ENCODE measurements at places on chromosomes 3 and 15.

DNA sequence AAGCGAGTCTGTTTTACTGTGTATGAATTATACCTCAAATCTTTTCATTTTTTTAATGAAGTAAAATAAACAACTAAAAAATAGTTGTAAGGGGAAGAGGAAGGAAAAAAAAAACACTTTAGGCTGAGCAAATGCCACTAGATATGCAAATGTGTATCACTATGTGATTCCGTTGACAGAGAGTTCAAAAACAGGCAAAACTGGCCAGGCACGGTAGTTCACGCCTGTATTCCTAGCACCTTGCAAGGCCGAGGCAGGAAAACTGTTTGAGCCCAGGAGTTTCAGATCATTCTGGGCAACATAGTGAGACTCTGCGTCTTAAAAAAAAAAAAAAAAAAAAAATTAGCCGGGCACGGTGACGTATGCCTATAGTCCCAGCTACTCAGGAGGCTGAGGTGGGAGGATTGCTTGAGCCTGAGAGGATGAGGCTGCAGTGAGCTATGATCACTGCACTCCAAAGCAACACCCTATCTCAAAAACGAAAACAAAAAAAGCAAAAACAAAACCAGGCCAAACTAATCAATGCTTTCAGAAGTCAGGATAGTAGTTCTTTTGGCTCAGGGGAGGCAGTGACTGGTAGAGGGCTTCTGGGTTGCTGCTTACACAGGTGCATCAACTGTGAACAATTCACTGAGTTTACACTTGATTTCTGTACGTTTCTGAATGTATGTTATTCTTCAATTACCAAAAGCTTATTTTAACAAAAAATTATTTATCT lies 7.4 kb downstream of the PRC1 start:
- no peak for DNase-seq

- DNase-seq = no peak
Measured at GRCh38 chr3:116707531-116707930, 2.0 kb upstream of the TUSC7 start.

DNA sequence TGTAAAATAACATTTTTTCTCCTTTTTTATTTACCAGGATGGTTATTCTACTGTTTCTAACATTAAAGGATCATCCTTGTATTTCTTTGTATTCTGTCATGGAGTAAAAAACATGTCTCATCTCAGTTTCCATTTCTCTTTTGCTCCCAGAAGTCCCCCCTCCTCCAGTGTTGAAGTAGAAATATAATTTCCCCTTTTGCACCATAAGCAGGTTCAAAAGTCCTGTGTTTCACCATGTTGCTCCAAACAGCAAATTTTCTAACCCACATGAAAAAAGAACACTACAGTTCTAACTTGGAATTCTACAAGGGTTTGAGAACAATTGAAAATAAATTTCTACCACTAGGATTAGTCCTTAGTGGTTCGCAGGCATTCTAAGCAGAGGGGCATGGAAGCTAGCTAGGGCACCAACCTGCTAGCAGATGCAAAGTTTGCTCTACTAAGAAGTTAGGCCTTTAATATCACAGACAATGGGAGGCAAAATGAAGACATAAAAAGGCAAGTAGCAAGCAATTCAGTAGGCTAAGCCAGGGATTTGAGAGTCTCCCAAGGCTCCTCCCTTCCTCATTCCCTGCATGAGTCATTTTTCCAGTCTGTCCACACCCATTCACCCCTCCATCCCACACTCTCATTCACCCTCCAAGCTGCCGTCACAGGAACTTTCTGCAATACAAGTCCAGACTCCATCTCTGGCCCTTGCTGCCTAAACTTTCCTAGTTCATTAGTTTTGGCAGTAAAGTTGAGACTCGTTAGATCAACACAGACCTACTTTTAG lies 2.3 kb upstream of the MBNL1 start:
- no peak for DNase-seq

DNA sequence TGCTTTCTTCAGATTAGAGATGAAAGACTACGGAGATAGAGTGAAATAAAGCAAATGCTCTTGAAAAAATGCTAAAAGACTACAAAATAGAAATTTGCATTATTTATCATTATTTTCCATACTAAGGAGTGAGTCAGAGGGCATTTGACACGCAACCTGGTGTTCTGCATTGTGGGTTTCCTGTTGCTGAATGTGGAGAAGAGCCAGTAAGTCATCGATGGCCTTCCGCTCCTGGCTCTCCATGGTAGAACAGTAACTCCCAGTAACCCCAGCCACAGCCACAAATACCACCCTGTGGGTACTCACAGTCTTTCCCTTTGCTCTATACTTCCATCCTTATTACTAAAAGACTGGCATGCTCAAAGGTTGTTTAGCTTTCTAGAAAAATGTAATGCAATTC lies 61.5 kb downstream of the CGGBP1 start:
- no peak for DNase-seq

- peak; percentile 47 for DNase-seq
Measured at GRCh38 chr3:138371070-138371965, 22.9 kb downstream of the MRAS start.

DNA sequence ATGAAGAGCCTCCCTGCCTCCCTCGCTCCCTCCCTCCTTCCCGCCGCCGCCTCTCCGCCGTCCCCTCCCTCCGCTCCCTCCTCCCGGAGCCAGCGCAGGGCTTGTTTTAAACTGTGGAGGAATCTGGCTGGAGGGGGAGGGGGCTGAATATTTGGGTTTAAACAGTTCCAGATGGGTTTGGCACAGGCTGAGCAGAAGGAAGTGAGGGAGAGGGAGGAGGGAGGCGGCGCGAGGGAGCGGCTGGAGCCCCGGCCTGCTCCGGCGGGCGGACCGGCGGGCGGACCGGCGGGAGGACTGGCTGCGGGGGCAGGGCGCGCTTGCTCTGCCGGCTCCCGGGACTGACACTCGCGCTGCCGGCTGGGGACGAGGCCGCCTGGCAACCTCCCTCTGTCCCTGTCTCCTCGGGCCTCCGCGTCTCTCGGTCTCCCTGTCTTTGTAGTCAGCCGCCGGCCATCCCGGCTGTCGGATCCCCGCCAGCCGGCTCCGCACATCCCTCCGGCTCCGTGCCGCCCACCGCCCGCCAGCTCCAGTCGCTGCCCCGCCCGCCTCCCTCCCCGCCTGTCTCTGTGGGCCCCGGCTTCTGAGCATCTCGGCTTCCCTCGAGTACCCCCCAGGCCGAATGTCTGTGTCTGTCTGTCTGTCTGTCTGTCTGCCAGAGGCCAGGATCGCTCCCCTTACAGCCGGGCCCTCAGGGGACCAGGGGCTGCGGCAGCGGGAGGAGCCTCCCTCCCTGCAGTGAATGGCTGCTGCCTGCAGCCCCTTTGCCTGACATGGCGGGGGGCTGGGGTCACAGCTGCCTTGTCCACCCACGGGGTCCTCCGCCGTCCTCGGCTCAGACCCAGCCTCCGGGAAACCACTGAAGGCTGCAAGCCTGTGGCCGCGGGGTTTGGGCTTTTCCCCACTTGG lies 7.6 kb downstream of the EPHB3 start:
- DNase-seq = no peak

GRCh38 chr3:194801461-194802432 lies 116.1 kb downstream of the FAM43A start:
- DNase-seq = no peak

DNA sequence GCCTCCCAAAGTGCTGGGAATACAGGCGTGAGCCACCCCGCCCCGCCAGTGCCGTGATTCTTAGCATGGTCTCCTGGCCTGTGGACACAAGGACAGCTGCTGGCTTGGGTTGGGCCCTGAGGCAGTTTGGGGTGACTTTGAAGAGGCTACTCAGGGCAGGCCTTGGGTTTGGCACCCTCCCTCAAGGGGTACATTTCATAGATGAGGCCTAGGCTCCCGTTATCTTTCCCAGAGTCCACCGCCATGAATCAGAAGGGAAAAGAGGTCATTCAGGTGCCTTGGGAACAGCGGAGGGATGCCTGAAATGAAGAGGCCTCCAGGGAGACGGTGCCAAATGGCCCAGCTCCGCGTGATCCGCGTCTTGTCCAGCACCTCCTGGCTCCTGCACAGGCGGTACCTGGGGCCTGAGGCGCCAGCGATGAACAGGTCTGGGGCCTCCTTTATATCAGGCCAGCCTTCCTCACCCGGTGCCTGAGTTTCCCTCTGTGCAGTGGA lies 9.3 kb downstream of the GNAI2 start:
- no peak for DNase-seq

DNA sequence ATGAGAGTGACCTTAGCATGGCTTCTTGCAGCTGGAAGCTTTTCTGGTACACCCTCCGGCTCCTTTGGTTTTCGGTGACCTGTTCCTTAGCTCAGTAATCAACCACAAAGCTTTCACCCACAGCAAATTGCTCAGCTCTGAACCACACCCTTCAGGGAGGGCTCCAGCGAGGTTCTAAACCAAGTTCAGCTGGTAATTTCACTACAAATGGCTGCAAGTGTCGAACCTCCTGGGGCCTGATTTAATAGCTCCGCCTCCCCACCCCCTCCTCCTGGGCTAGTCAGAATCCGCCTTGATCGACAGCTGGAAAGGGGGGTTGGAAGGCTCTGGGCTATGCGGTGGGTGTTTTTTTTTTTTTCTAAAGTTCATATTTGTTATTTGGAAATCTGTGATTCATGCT lies 150.9 kb upstream of the MCTP2 start:
- no peak for DNase-seq

DNA sequence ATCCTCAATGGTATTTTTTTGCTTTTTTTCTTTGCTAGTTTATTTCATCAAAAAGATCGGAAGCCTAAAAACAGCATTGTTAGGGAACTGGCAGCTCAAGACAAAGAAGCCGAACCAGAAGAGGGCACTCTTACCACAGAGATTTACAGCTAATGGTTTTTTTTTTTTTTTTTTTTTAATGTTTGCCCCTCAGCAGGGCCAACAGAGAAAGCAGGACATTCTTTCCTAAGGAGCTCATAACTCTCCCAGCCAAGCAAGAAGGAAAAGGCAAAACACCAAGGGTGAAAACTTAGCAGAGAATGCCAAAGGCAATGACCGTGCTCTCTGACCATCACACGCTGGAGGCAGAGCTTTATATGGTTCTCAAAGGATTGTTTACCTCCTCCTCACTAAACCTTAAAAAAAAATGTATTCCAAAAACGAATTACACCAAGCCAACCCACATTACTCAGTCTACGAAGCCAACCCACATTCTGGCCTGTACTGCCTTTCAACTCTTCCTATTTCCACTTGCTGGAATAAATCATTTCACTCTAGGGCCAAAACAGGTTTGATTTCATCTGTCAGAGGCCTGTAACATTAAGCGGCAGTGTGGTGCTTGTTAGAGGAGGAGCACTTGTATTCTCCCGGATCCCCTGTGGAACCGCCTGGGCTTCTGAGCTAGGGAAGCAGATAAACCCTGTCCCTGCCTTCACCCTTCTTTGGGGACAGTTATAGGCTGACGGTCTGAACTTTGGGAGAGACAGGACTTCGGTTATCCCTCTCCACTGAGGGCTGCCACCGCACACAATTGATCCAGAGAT lies 35.6 kb upstream of the GYG1 start:
- no peak for DNase-seq

GRCh38 chr15:78763796-78764241 lies 47.4 kb downstream of the ADAMTS7 start:
- no peak for DNase-seq

- DNase-seq = no peak
Measured at GRCh38 chr15:85718271-85718971, 76.3 kb downstream of the KLHL25 start.

GRCh38 chr3:115084686-115085085 lies 62.4 kb downstream of the ZBTB20 start:
- no peak for DNase-seq

DNA sequence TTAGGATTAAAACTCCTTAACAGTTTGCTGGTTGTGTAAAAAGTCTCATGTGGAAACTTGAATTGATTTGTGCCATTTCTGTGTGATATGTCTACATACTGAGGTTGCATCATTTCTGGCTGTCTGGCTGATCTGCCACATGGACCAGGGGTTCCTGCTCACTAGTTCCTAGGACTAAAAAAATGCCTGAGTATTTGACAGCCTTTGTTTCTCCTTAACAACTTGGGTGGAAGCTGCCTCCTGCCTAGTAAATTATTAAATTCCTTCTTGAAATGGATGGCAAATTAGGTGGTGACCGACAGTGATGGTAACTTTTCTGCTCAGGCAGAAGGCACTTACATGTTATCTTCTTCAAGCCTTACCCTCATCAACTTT lies 226.9 kb upstream of the MRPL3 start:
- DNase-seq = no peak

DNA sequence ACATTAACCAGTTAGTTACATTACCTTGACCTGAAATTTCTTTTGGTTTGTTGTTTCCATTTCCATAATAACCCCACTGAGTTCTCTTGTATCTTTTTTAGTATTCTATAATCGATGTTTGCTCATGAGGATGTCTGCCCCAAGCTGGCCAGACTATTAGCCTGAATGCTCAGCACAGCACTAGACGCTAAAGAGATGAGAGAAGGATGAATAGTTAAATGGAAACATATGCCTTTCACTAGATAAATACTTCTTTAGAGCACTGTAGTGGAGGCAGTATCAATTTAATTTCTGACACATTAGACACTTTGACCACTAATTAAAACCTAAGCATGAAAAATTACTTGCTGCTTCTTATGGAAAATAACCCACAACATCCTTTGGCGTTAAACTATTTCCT lies 654.9 kb upstream of the KCNMB2 start:
- no peak for DNase-seq

DNA sequence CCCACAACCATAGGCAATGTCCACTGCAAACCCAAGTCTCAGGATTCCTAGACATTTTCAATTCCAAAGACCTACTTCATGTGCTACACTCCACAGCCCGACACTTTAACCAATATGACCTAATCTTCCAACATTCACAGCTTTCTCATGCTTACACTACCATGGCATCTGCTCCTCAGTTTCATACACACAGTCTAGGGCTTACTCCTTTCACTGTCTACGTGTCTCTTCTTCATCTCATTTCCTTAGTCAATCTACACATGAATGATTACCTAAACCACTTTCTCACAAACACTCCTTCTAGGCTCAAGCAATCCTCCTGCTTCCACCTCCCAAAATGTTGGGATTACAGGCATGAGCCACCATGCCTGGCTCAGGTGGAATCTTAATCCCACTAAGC lies 106.3 kb downstream of the STAG1 start:
- DNase-seq = no peak

DNA sequence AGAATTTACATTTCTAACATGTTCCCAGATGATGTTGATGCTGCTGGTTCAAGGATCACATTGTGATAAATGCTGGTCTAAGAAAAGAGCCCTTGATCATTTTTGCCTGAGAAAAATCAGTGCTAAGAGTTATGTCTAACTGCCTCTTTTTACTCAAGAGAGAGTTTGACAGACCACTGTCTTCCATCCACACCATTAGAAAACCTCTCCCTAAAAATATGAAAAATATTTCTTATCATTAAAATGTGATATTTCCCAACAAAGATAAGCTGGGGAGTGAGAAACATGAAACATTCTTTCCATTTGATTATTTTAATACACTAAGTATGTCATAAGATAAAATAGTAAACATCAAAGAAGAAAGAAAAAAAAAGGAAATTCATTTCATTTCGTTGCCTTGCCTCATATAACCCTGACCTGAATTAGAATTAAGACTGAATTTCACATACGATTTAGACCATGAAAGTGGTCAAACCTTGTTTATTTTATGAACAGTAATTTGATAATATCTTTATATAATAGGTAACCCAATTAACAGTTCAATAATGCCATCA lies 471.8 kb upstream of the ARHGEF26 start:
- DNase-seq = no peak

Data from T-helper 2 cell (primary cell).